ENCODE measurements at places on chromosomes 13 and 19.

GRCh38 chr19:41697198-41697855 is 9.3 kb upstream of the CEACAM7 start:
- H3K4me3 ChIP-seq = no peak overlapping the region
- DNase-seq = no peak
- H3K4me1 ChIP-seq = no peaks in the 10 kb centered on the region
- peaks cover 5% of the 10 kb centered on the region for H3K27me3 ChIP-seq
- no peaks in the 10 kb centered on the region for H3K36me3 ChIP-seq
- no peak overlapping the region for H3K27ac ChIP-seq

- no peaks in the 10 kb centered on the region for H3K4me1 ChIP-seq
- DNase-seq = no peak
- H3K27ac ChIP-seq = no peak overlapping the region
- no peaks in the 10 kb centered on the region for H3K27me3 ChIP-seq
- H3K36me3 ChIP-seq = no peaks in the 10 kb centered on the region
These were observed 73.8 kb downstream of the SLITRK6 start for GRCh38 chr13:85725433-85725832.

DNA sequence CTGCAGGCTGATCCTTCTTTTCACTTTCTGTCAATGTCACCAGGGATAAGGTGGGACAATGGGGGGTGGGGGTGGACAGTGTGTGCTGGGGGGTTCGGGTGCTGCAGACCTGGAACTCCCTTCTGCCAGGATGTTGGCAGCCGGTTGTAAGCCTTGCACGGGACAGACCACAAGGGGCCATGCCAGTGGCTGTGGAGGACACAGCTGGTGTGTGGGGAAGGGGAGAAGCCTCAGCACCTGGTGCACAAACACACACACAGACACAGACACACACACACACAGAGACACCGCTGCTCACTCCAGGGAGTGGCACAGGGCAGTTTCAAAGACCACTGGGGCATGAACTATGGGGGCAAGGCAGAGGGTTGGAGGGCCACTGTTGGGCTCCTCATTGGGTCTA is 3.6 kb downstream of the F2RL3 start:
- DNase-seq = no peak
- no peak overlapping the region for H3K4me3 ChIP-seq
- H3K4me1 ChIP-seq = peaks cover 16% of the 10 kb centered on the region
- H3K36me3 ChIP-seq = no peaks in the 10 kb centered on the region
- peaks cover 14% of the 10 kb centered on the region for H3K27me3 ChIP-seq

- no peak overlapping the region for H3K27ac ChIP-seq
- no peak overlapping the region for H3K4me3 ChIP-seq
- peaks cover 3% of the 10 kb centered on the region for H3K27me3 ChIP-seq
- DNase-seq = no peak
- H3K4me1 ChIP-seq = peaks cover 4% of the 10 kb centered on the region
These were observed 2.8 kb downstream of the FXYD3 start for GRCh38 chr19:35118268-35119020.

- H3K4me1 ChIP-seq = no peaks in the 10 kb centered on the region
- H3K27ac ChIP-seq = no peak overlapping the region
- no peaks in the 10 kb centered on the region for H3K27me3 ChIP-seq
These were observed 219.5 kb downstream of the DCT start for GRCh38 chr13:94259984-94260383.

GRCh38 chr19:1678073-1678472 is 25.7 kb upstream of the TCF3 start:
- no peaks in the 10 kb centered on the region for H3K36me3 ChIP-seq
- H3K27me3 ChIP-seq = peaks cover 36% of the 10 kb centered on the region
- H3K4me3 ChIP-seq = no peak overlapping the region
- no peak for DNase-seq
- H3K4me1 ChIP-seq = no peaks in the 10 kb centered on the region

- H3K4me1 ChIP-seq = peaks cover 2% of the 10 kb centered on the region
- no peak overlapping the region for H3K27ac ChIP-seq
- no peak overlapping the region for H3K4me3 ChIP-seq
- H3K36me3 ChIP-seq = no peaks in the 10 kb centered on the region
- H3K27me3 ChIP-seq = no peaks in the 10 kb centered on the region
These were observed 56.2 kb downstream of the TRPM4 start for GRCh38 chr19:49213791-49214190.

DNA sequence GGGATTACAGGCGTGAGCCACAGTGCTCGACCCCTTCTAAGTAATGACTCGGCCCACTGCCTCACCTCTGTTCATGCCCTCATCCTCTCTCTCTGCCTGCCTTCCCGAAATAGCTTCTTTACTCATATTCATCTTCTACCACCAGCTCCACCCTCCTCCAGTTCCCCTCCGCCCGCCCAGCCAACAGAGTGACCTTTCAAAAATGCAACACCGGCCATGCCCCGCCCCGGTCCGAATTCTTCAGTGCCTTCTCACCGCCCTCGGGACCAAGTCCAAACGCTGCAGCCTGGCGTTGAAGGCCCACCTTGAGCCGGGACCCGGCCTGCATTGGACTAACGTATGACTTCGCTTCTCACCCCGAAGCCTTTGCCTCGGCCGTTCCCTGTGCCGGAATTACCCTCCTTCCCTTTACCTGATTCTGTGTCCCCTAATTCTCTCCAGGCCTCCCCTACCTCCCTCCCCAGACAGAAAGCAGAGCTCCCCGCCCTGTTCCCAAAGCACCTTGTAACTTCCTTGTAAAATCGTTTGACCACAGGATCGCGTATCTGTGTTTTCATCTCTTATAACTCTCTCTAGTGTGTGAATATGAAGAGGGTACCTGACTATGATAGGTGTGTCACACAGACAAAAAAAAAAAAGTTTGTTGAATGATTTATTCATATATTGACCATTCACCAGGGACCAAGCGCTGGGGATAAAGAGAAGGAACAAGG is 8.1 kb upstream of the MUC16 start:
- no peaks in the 10 kb centered on the region for H3K36me3 ChIP-seq
- H3K4me1 ChIP-seq = no peaks in the 10 kb centered on the region
- no peak overlapping the region for H3K27ac ChIP-seq
- no peak for DNase-seq
- H3K4me3 ChIP-seq = no peak overlapping the region

DNA sequence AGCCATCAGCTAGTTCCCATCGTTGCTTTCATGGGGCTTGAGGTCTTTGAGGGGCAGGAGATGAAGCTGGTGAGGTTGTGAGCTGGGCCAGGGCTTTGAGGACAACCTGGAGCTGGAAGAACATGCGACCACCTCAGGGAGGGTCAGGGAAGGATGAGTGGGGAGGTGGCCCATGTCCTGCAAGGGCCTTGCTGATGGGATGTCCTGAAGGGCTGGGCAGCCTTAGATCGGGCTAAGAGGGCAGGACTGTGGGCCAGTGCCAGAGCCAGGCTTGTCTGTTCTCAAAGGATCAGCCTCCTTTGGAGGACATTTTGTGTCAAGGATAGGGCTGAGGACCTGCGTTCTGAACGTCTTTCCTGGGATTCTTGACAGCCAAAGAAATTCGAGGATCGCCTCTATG is 10.5 kb downstream of the CYTH2 start:
- no peak overlapping the region for H3K4me3 ChIP-seq
- H3K27me3 ChIP-seq = no peaks in the 10 kb centered on the region
- H3K36me3 ChIP-seq = peaks cover 23% of the 10 kb centered on the region
- peaks cover 12% of the 10 kb centered on the region for H3K4me1 ChIP-seq

DNA sequence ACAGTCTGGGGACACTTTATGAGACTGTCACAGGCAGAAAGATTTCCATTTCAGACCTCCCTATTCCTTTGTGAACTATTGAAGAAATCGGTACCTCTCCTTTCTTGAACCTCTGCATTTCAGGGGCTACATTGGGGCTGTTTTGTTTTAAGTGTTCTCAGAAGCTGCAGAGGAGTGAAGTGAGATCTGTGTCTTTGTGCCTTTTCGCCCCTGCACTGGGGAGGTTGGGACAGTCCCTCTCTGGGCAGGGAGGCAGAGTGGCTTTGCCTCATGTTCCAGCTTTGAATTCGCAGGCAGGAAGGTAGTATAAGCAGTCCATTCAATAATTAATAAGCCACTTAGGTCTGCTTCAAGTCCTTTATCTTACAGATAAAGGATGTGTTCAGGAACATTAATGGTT is 9.5 kb upstream of the AMER2 start:
- DNase-seq = no peak
- peaks cover 25% of the 10 kb centered on the region for H3K27me3 ChIP-seq
- no peak overlapping the region for H3K27ac ChIP-seq
- no peaks in the 10 kb centered on the region for H3K36me3 ChIP-seq
- H3K4me1 ChIP-seq = no peaks in the 10 kb centered on the region

DNA sequence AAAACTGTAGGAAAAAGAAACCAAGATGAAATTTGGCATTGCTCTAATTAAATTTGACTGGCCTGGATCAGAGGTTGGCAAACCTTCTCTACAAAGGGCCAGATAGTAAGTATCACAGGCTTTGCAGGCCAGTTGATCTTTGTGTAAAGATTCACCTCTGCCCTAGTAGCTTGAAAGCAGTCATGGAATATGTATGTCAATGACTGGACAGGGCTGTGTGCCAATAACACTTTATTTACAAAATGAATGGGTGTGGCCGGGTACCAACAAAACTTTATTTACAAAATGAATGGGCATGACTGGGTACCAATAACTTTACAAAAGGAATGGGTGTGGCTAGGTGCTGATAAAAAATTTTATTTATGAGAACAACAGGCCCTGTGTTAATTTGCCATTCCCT is 20.0 kb downstream of the SIN3B start:
- no peaks in the 10 kb centered on the region for H3K4me1 ChIP-seq
- no peaks in the 10 kb centered on the region for H3K27me3 ChIP-seq
- no peak for DNase-seq
- no peak overlapping the region for H3K4me3 ChIP-seq

- no peak for DNase-seq
- H3K4me3 ChIP-seq = no peak overlapping the region
- H3K4me1 ChIP-seq = no peaks in the 10 kb centered on the region
- peaks cover 4% of the 10 kb centered on the region for H3K27me3 ChIP-seq
- no peaks in the 10 kb centered on the region for H3K36me3 ChIP-seq
These were observed 11.4 kb upstream of the CPAMD8 start for GRCh38 chr19:17037966-17038500.

GRCh38 chr13:56166864-56167263 is 973.9 kb upstream of the PRR20A start:
- no peak for DNase-seq
- H3K36me3 ChIP-seq = no peaks in the 10 kb centered on the region
- H3K4me1 ChIP-seq = no peaks in the 10 kb centered on the region
- H3K4me3 ChIP-seq = no peak overlapping the region

DNA sequence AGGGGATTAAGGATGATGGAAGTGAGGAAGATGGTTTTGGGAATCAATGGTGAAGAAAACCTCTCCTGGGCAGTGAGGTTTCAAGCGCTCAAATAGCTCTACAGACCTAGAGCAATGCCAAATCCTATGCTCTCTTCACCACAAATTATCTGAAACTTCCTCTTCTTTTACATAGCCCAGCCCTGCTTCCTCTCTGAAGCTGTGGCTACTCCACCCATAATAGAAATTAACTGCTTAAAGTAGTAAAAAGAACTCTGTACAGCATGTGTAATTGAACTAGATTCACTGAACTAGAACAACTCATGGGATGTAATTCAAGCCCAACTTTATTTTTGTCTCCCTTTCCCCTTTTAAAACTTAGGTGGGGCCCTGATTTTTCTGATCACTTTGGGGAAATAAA is 20.4 kb upstream of the IFT88 start:
- no peaks in the 10 kb centered on the region for H3K36me3 ChIP-seq
- H3K4me3 ChIP-seq = no peak overlapping the region
- no peak overlapping the region for H3K27ac ChIP-seq
- peaks cover 3% of the 10 kb centered on the region for H3K27me3 ChIP-seq
- H3K4me1 ChIP-seq = no peaks in the 10 kb centered on the region

GRCh38 chr19:16385296-16385695 is 60.7 kb downstream of the KLF2 start:
- DNase-seq = no peak
- peaks cover 28% of the 10 kb centered on the region for H3K4me1 ChIP-seq

DNA sequence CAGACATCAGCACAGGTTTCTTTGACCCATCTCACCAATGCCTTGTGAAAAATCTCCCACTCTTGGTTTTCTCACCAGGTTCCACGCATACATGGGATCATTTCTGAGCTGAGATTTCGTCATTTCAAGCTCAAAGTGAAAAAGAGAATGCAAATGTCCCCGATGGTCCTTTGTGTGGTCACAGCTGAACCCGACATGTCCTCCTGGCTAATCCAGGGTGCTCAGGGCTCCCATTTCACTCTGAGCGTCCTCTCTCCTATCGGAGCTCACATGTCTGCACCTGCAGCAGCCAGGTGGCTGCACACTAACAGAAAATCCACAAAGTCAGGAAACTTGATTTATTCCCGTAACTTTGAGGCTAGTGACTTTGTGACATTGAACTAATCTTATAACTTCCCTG is 9.3 kb upstream of the CEACAM3 start:
- DNase-seq = no peak
- no peak overlapping the region for H3K4me3 ChIP-seq
- H3K4me1 ChIP-seq = peaks cover 15% of the 10 kb centered on the region
- no peak overlapping the region for H3K27ac ChIP-seq
- no peaks in the 10 kb centered on the region for H3K36me3 ChIP-seq

DNA sequence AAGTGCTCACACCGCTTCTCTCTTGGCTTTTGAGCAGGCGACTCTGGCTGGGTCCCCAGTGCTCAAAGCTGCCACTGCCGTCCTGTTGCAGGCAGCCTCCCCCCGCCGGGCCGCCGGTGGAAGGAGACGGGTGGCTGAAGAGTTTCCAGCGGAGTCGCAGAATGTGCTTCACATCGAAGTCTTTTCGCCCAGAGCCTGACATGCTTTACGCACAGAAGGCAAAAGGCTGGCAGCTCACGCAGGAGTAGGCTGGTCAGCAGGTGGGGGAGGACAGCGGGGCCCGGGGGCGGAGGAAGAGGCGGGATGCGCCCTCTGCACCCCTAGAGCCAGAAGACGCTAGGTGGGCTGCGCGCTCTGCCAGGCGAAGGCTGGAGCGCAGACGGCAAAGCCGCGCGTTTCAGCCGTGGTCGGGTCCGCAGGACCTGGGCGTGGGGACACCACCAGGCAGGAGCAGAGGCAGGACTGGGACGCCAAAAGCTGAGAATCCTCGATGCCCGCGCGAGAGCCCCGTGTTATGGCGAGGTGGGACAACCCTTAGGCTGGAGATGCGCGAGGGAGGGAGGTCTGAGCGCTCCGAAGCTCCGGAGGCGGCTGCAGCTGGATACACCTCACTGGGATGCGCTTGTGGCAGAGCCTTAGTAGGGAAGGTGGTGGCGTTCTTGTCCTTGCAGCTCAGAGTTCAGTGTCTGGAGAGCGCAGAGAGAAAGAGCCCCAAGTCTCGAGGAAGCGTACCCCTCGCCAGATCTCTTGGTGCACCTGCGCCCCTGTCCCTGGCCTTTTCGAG is at the start of gene ATXN8OS:
TSS of gene ATXN8OS (plus strand) at position 329 of the 784 bp plus-strand sequence.
- H3K36me3 ChIP-seq = no peaks in the 10 kb centered on the region
- DNase-seq = no peak
- H3K27ac ChIP-seq = no peak within 1 kb of the TSS
- no peaks in the 10 kb centered on the region for H3K27me3 ChIP-seq

GRCh38 chr13:51246418-51247277 is 24.4 kb downstream of the FAM124A start:
- no peaks in the 10 kb centered on the region for H3K4me1 ChIP-seq
- H3K36me3 ChIP-seq = no peaks in the 10 kb centered on the region
- no peak overlapping the region for H3K27ac ChIP-seq
- H3K27me3 ChIP-seq = peaks cover 2% of the 10 kb centered on the region

GRCh38 chr19:44280916-44281315 is 21.2 kb downstream of the ZNF233 start:
- H3K4me3 ChIP-seq = no peak overlapping the region
- no peaks in the 10 kb centered on the region for H3K4me1 ChIP-seq
- no peaks in the 10 kb centered on the region for H3K27me3 ChIP-seq
- no peak overlapping the region for H3K27ac ChIP-seq

- no peaks in the 10 kb centered on the region for H3K4me1 ChIP-seq
- H3K27me3 ChIP-seq = no peaks in the 10 kb centered on the region
- H3K36me3 ChIP-seq = no peaks in the 10 kb centered on the region
These were observed 646.0 kb upstream of the SLITRK6 start for GRCh38 chr13:86445206-86445605.
